ENCODE measurements at places on chromosomes 13 and 19.

GRCh38 chr19:31232871-31233270 is 116.4 kb downstream of the TSHZ3 start:
- no peak for DNase-seq

GRCh38 chr13:112573710-112574109 is 14.2 kb downstream of the TUBGCP3 start:
- DNase-seq = no peak

DNA sequence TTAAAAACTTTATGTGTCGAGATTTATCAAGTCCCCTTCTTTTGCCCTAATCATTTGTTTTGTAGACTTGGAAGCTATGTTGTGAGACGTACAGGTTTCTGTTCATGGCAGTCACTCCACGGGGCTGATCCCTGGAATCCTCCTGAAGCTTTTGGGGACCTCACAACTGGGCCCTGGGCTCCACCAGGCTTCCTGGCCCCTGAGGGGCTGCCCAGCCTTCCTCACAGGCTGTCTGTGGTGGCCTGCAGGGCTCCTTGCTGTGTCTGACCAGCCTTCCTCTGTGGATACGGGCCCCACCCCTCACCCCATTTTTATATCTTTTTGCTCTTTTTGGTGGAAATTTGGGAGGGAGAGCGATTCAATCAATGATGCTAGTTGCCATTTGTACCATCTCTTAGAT is 38.1 kb downstream of the CHST8 start:
- no peak for DNase-seq

DNA sequence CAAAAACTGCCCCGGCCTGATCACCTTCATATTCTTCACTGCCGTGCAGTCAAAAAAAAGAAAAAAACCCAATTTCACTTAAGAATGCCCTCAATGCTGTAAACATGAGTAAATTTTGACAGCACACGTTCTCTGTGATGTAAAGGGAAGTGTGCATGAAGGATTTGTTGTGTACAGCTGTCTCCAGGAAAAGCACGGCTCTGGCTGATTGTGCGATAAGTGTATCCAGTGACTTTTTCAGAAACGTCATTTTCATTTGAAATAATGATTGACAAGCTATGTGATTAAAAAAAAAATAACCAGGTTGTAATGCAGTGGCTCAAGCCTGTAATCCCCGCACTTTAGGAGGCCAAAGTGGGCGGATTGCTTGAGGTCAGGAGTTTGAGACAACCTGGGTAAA is 39.6 kb downstream of the ANKRD10 start:
- no peak for DNase-seq

GRCh38 chr19:12202250-12202649 is 39.4 kb downstream of the ZNF136 start:
- DNase-seq = no peak

GRCh38 chr19:42343344-42344110 is 18.1 kb downstream of the MEGF8 start:
- peak; percentile 56 for DNase-seq

GRCh38 chr13:74134777-74135325 is 647 bp upstream of the KLF12 start:
- DNase-seq = peak; percentile 84

GRCh38 chr19:19643158-19644053 is at the start of gene GMIP:
Gene GMIP (minus strand): TSS chr19:19643657. CDS start chr19:19643529, 128 bp downstream.
- DNase-seq = peak; percentile 93

DNA sequence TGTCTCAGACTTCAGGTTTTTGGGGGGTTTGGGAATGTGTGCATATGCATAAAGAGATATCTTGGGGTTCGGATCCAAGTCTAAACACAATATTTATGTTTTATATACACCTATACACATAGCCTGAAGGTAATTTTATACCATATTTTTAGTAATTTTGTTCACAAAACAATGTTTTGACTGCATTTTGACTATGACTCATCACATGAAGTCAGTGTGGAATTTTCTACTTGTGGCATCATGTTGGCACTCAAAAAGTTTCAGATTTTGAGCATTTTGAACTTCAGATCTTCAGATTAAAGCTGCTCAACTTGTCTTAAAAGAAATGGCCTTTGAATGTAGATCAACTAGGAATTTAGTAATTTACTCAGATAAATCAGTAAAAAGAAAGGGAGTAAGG is 712.9 kb upstream of the GPC6 start:
- DNase-seq = no peak

DNA sequence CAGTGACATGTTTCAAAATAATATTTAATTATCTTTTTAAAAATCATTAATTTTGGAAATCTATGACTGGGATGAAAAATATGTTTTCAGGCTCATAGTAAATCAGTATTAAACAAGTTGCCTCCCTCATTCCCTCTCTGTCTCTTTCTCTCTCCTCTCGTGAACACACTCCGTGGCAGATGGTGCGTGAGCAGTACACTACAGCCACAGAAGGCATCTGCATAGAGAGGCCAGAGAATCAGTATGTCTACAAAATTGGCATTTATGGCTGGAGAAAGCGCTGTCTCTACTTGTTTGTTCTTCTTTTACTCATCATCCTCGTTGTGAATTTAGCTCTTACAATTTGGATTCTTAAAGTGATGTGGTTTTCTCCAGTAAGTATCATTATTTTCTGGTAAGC is 22.7 kb downstream of the SGCG start:
- DNase-seq = no peak

All from SK-N-SH (cell line).